Naive B cell (primary cell): ENCODE measurements at places on chromosomes 12 and 14. TPM values are rescaled to one million over a fixed set of nuclear protein-coding genes. Genes with fewer than 3 reads are reported as not detected.

SLC4A8 gene
- polyA plus RNA-seq, result 0.51 TPM

RGS6 gene
- polyA plus RNA-seq, result not detected

NFATC4 gene
- not detected for polyA plus RNA-seq

MEG3 gene
- polyA plus RNA-seq, result not detected

ESPL1 gene
- polyA plus RNA-seq, result not detected

KRT82 gene
- not detected for polyA plus RNA-seq

MUCL1 gene
- polyA plus RNA-seq, result not detected

RARG gene
- 0.95 TPM for polyA plus RNA-seq

DNA sequence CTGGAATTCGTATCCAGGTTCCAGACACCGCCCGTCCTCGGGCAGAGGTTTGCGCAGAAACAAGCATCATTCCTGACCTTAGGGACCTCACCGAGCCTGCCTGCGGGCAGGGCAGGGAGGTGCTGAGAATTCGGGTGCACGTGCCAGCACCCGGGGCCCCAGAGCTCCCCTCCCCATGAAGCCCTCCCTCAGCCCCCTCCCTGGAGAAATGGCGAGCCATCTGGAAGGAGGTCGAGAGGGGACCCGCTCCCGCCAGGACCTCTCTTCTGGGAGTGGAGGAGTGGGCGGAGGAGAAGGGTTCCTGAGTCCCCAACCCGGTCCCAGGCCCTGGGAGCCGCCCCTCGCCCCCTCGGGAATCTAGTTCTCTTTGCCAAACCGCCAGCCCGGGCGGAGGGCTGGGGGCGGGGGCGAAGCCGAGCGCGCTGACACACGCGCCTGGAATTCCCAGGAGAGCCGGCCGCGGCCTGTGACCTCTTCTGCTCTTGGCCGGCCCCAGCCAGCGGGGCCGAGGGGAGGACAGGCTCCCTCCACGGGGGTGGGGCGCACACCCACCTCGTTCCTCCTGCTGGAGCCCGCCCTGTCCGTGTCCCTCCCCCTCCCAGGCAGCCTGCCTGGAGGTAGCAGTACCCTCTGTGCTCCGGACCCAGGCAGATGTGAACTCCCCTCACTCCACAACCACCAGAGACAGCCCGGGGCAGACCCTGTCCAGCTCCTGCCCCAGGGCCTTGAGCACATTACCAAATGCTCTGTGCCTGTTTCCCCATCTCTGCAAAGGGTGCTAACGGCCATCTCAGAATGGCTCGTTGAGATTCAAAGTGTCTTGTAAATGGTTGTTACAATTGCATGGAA lies 23.0 kb upstream of the GPR132 start:
- H3K4me3 ChIP-seq, result peak overlapping the region; percentile 78
- H3K27me3 ChIP-seq, result peaks cover 17% of the 10 kb centered on the region
- H3K27ac ChIP-seq, result peak overlapping the region; percentile 57
- no peak for DNase-seq
- H3K4me1 ChIP-seq, result peaks cover 23% of the 10 kb centered on the region

- no peaks in the 10 kb centered on the region for H3K36me3 ChIP-seq
- DNase-seq, result no peak
- peaks cover 4% of the 10 kb centered on the region for H3K27me3 ChIP-seq
- H3K4me3 ChIP-seq, result no peak overlapping the region
- H3K4me1 ChIP-seq, result no peaks in the 10 kb centered on the region
Measured at GRCh38 chr12:40959041-40959440, 229.1 kb upstream of the PDZRN4 start.

- no peaks in the 10 kb centered on the region for H3K4me1 ChIP-seq
- H3K36me3 ChIP-seq, result no peaks in the 10 kb centered on the region
- no peak overlapping the region for H3K4me3 ChIP-seq
- H3K27me3 ChIP-seq, result peaks cover 16% of the 10 kb centered on the region
- DNase-seq, result peak; percentile 26
Measured at GRCh38 chr14:54175298-54175942, 218.8 kb upstream of the BMP4 start.

- no peak overlapping the region for H3K27ac ChIP-seq
- no peaks in the 10 kb centered on the region for H3K4me1 ChIP-seq
- peaks cover 5% of the 10 kb centered on the region for H3K27me3 ChIP-seq
- H3K36me3 ChIP-seq, result no peaks in the 10 kb centered on the region
Measured at GRCh38 chr12:111270774-111271173, 98.1 kb downstream of the PHETA1 start.

- peaks cover 5% of the 10 kb centered on the region for H3K36me3 ChIP-seq
- no peaks in the 10 kb centered on the region for H3K4me1 ChIP-seq
- no peak overlapping the region for H3K4me3 ChIP-seq
Measured at GRCh38 chr12:4779749-4780148, 59.5 kb downstream of the GALNT8 start.

DNA sequence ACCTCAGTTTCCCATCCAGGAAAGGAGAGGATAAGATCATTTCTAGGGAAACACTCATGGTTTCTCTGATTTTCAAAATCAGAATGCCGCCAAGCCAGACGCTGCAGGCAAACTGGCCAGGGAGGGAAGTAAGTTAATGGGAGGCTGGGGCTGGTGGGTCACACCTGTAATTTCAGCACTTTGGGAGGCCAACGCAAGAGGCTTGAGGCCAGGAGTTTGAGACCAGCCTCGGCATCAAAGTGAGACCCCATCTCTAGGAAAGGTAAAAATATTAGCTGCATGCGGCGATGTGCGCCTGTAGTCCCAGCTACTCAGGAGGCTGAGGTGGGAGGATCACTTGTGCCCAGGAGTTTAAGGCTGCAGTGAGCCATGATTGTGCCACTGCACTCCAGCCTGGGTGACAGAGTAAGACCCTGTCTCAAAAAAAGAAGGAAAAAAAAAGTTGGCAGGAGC lies 587 bp downstream of the SELPLG start:
- H3K4me1 ChIP-seq, result peaks cover 49% of the 10 kb centered on the region
- H3K27me3 ChIP-seq, result no peaks in the 10 kb centered on the region
- H3K36me3 ChIP-seq, result no peaks in the 10 kb centered on the region
- peak overlapping the region; percentile 99 for H3K27ac ChIP-seq
- DNase-seq, result no peak

DNA sequence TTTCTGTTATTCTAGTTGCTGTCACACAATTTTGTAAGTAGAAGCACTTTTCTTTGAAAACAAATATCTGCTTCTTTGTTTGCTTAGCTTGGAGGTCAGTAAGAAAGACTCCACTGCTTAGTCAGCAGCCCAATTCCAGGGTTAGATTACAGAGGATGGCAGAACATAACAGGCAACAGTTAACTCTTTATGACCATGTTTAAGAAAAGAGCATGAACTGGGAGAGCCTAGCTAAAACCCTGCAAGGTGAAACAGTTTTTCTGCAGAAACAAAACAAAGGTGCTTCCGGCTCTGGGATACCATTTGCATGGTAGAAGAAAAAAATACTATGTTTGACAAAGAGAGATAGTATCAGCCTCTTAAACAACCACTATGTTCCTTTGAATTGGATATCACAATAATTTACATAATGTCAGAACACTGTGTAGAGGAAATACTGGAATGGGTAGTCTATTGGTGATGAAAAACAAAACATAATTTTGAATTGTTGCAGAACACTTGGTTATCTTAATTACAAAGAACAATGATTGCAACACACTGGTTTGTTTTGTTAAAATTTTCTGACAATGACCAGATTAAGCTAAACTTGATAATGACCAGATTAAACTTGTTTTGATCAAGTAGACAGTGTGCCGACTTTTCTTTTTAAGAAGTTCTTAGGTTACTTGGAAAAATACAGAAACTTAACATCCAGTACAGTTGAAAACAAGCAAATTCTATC lies 22.4 kb upstream of the PPM1H start:
- H3K27me3 ChIP-seq, result peaks cover 8% of the 10 kb centered on the region
- no peak for DNase-seq
- H3K4me3 ChIP-seq, result no peak overlapping the region
- no peaks in the 10 kb centered on the region for H3K4me1 ChIP-seq

- H3K4me3 ChIP-seq, result no peak overlapping the region
- H3K27ac ChIP-seq, result peak overlapping the region; percentile 17
- peaks cover 42% of the 10 kb centered on the region for H3K4me1 ChIP-seq
- peaks cover 5% of the 10 kb centered on the region for H3K36me3 ChIP-seq
- no peaks in the 10 kb centered on the region for H3K27me3 ChIP-seq
- DNase-seq, result no peak
Measured at GRCh38 chr12:46451276-46452021, 78.9 kb upstream of the SLC38A2 start.

DNA sequence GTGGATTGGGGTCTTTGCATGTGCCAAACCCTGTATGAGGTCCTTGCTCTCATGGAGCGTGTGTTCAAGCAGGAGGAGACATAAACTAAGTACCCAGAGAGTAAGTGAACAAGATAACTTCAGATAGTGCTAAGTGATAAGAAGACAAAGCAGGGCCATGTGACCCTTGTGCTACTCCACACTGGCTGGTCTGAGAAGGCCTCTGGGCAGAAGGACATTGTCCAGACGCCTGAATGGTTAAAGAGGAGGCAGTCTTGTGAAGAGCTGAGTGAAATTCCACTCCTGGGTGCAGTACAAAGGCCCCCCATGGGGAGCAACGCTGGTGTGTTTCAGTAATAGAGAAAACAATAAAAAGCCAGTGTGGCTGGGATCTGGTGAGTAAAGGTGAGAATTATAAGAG lies 93.3 kb upstream of the RIC8B start:
- no peak overlapping the region for H3K27ac ChIP-seq
- no peak for DNase-seq
- no peak overlapping the region for H3K4me3 ChIP-seq
- no peaks in the 10 kb centered on the region for H3K4me1 ChIP-seq

- H3K27me3 ChIP-seq, result no peaks in the 10 kb centered on the region
- H3K4me1 ChIP-seq, result peaks cover 17% of the 10 kb centered on the region
- DNase-seq, result no peak
- no peaks in the 10 kb centered on the region for H3K36me3 ChIP-seq
- no peak overlapping the region for H3K27ac ChIP-seq
Measured at GRCh38 chr12:26164118-26164517, 31.3 kb upstream of the SSPN start.

- no peak overlapping the region for H3K27ac ChIP-seq
- no peaks in the 10 kb centered on the region for H3K4me1 ChIP-seq
- H3K36me3 ChIP-seq, result no peaks in the 10 kb centered on the region
- no peak for DNase-seq
- H3K4me3 ChIP-seq, result no peak overlapping the region
Measured at GRCh38 chr14:51681411-51681810, 29.7 kb downstream of the FRMD6 start.

DNA sequence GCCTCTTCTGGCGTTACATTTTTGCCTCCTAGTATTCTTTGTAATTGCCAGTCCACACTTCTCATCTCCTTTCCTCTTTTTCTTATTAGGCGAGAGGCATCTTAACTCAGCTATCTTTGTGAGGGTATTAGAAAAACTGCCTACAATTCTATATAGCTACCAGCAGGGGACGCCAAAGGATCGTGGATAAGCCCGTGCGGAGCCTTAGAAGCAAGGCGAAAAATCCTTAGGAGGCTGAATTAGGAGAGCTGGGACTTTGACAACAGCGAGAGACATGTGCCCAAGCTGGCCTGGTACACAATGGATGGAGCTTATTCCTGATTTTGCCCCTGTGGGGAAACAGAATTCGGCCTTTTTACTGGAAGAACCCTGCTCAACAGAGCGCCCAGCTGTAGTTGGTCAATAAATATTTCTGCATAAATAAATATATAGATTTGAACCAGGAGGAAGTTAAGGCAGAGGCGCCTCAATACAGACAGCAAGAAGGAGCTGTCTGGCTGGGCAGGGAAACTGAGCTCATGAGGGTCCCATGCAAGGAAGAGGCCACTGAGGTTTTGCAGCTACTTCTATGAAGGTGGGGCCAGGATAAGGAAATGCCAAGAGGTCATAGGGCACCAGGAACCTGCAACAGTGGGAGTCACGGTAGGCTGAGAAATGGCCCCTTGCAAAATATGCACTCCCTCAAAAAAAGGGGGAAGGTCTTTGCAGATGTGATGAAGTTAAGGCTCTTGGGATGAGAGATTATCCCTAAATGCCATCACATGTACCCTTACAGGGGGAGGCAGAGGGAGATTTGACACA lies 14.6 kb upstream of the RBM19 start:
- DNase-seq, result no peak
- no peak overlapping the region for H3K27ac ChIP-seq
- peaks cover 41% of the 10 kb centered on the region for H3K27me3 ChIP-seq
- H3K4me3 ChIP-seq, result no peak overlapping the region
- no peaks in the 10 kb centered on the region for H3K4me1 ChIP-seq
- H3K36me3 ChIP-seq, result no peaks in the 10 kb centered on the region

DNA sequence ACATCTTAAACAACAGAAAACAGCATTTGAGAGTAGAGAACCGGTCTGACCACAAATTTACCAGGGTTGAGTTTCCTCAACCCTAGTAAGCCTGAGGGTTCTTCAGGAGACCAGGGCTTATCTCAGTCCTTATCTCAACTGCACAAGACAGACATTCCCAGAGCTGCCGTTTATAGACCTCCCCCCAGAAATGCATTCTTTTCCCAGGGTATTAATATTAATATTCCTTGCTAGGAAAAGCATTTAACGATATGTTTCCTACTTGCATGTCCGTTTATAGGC lies 12.3 kb downstream of the TMEM117 start:
- no peaks in the 10 kb centered on the region for H3K27me3 ChIP-seq
- H3K4me1 ChIP-seq, result peaks cover 5% of the 10 kb centered on the region
- H3K4me3 ChIP-seq, result no peak overlapping the region
- H3K27ac ChIP-seq, result no peak overlapping the region
- no peak for DNase-seq
- peaks cover 18% of the 10 kb centered on the region for H3K36me3 ChIP-seq

DNA sequence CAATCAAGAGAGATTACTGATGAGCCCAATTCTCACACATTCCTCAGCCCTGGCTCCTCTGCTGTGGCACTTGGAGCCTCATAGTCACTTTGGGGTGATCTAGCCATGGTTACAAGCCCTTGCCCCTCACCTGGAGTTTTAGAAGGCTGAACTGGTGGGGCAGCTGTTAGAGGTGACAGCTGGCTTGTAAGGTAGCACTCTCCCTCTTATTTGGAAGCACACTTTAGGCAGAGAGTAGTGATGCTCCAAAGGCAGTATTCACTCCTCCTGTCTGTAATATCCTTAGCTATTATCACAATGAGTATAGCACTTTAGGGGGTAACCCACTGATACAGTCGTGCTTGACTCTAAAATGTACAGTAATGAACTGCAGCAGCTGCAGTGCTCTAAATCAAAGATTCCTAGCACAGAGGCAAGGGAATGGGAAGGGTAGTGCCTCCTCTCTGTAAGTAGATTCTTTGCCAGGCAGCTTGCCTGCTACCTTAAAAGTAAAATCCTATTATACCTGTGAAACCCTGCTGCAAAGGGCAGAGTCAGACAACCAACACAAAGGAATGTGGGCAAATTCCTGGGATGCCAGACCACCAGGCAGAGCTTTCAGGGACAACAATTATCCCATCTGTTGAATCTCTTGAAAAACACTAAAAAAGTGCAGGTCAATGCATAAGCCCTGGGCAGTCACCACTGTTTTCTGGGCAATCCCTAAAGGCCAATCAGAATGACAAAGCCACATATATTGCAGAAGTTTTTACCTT lies 336.3 kb downstream of the NOVA1 start:
- H3K4me3 ChIP-seq, result no peak overlapping the region
- H3K27ac ChIP-seq, result no peak overlapping the region
- no peaks in the 10 kb centered on the region for H3K36me3 ChIP-seq
- no peak for DNase-seq
- no peaks in the 10 kb centered on the region for H3K27me3 ChIP-seq

DNA sequence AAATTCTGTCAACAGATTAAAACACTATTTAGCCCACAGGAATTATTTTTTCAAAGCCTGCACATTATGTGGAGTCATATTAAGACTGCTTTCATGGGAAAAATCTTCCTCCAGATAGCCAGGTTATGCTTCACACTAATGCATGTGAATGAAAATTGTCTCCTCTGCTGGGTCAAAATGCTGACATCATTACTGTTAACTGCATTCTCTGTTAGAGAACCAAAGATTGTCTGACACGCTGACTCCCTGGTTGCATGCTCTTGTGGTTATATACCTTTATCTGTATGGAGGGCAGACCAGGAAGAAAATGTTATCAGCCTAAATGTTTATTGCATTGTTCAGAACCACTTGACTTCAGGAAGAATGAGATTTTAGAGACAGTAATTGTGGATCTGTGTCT lies 432.2 kb upstream of the MDGA2 start:
- no peak for DNase-seq
- no peaks in the 10 kb centered on the region for H3K36me3 ChIP-seq
- no peak overlapping the region for H3K27ac ChIP-seq
- no peaks in the 10 kb centered on the region for H3K27me3 ChIP-seq
- no peaks in the 10 kb centered on the region for H3K4me1 ChIP-seq
